NAMALWA (cell line): ENCODE measurements at places on chromosomes 2 and 18.

GRCh38 chr2:140158259-140158658 is 1378.1 kb upstream of the NXPH2 start:
- no peak for DNase-seq

GRCh38 chr18:9536354-9537152 is 61.2 kb downstream of the RALBP1 start:
- DNase-seq, result no peak

DNA sequence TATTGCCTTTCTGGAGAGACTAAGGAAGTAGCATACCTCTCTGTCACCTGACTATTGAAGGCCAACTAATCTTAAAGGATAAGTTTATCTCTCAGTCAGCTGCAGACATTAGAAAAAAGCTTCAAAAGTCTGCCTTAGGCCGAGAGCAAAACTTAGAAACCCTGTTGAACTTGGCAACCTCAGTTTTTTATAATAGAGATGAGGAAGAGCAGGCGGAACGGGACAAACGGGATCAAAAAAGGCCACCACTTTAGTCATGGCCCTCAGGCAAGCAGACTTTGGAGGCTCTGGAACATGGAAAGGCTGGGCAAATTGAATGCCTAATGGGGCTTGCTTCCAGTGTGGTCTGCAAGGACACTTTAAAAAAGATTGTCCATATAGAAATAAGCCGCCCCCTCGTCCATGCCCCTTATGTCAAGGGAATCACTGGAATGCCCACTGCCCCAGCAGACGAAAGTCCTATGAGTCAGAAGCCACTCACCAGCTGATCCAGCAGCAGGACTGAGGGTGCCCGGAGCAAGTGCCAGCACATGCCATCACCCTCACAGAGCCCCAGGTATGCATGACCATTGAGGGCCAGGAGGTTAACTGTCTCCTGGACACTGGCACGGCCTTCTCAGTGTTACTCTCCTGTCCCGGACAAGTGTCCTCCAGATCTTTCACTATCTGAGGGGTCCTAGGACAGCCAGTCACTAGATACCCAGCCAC is 61.5 kb upstream of the FAM98A start:
- no peak for DNase-seq

DNA sequence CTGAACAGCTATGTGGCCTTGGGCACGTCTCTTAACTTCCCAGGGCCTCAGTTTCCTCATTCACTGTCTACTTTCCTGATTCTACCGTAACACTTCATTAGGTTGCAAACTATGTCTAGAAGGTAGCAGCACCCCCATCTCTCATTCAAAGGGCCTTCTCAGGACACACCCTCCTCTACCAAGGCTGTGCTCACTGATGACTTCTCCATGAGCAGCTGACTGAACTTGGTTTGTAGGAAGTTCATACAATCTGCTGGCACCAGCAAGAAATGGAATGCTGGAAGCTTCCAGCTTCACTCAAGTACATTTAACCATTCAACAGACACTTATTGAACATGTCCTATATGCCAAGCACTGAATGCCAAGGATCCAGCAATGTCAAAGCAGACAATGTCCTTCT is 250.8 kb upstream of the CTAGE1 start:
- DNase-seq, result no peak

GRCh38 chr18:12333506-12334290 is 25.7 kb downstream of the TUBB6 start:
- no peak for DNase-seq

- DNase-seq, result no peak
These were observed 174.2 kb upstream of the RBMS1 start for GRCh38 chr2:160667811-160668210.

DNA sequence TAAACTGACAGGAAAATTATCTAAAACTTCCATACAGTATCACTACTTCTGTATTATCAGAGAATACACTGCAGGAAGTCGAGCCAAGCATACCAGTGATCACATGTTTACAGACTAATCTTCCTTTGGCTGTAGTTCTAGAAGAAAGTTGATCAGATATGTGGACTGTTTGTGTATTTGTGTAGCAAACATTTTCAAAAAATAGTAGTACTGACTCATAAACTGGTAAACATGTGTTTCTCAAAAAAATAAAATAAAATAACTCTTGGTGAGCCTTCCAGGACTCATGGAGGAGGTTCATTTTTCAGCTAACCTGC is 148.9 kb upstream of the SLC39A10 start:
- DNase-seq, result no peak

- no peak for DNase-seq
These were observed 26.8 kb downstream of the TUBB6 start for GRCh38 chr18:12334863-12335262.

DNA sequence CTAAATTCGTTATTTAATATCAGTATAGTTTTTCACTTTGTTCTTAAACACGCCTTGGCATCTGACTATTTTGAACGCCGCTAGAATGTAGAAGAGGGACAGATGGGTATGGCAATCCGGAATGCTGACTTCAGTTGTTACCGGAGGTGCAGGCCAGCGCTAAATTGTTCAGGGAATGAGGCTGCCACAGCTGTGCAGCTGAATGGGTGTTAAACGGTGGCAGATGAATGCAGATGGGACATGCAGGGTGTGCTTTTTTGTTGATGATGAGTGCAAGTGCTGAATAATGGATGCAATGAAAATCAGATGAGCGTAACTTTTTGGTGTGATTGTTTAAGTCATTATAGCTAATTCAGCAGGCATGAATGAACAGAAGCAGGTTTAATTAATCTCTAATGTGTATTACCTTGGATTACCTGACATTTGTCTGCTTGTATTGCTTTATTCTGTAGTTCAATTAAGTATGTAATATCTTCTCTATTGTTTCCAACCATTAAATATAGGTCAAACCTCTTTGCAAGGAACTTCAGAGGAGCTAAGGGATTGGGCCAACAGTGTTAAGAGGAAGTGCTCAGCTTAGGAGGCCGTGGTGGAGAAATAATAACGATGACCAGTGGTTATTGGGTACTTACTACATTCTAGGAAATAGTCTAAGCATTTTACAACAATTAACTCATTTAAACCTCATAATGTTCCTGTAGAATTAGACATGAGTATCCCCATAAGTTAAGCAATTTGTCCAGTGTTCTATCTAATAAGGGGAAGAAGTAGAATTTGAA is 11.9 kb upstream of the CREG2 start:
- DNase-seq, result no peak

DNA sequence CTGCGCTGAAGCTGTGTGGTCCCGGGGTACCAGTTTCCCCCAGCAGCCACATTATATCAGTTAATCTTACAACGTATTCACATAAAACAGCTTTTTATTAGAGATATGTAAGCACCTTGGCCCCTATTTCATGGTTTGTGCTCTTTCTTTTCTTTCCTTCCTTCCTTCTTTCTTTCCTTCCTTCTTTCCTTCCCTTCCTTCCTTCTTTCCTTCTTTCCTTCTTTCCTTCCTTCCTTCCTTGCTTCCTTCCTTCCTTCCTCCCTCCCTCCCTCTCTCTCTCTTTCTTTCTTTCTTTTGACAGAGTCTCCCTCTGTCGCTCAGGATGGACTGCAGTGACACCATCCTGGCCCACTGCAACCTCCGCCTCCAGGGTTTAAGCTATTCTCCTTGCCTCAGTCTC is 3.7 kb upstream of the METAP1D start:
- DNase-seq, result no peak
